ENCODE measurements at places on chromosomes 6 and 20. TPM values are rescaled to one million over a fixed set of nuclear protein-coding genes. Genes with fewer than 3 reads are reported as not detected.

GRCh38 chr20:35240083-35240810 is 13.8 kb downstream of the MMP24 start:
- DNase-seq, result no peak

The CTAGE9 gene
- not detected for total RNA-seq

DNA sequence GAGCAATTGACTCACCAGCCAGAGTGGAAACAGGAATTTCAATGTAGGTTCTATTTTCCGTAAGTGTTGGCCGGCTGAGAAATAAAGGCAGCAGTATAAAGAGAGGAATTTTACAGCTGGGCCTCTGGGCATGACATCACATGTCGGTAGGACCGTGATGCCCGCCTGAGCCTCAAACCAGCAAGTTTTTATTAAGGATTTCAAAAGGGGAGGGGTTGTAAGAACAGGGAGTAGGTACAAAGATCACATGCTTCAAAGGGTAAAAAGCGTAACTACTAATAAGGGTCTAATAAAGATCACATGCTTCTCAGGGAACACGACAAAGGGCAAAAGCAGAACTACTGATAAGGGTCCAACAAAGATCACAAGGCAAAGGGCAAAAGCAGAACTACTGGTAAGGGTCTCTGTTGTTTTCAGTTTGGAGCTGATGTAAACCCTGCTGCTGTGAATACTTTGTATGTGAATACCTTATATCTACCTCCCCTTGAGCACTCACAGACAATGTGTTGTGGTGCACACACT is 9.0 kb upstream of the TULP4 start:
- DNase-seq, result no peak

GRCh38 chr6:66189915-66190314 is 482.9 kb upstream of the EYS start:
- no peak for DNase-seq

GRCh38 chr20:6764619-6765018 is 2.9 kb upstream of the BMP2 start:
- no peak for DNase-seq

DNA sequence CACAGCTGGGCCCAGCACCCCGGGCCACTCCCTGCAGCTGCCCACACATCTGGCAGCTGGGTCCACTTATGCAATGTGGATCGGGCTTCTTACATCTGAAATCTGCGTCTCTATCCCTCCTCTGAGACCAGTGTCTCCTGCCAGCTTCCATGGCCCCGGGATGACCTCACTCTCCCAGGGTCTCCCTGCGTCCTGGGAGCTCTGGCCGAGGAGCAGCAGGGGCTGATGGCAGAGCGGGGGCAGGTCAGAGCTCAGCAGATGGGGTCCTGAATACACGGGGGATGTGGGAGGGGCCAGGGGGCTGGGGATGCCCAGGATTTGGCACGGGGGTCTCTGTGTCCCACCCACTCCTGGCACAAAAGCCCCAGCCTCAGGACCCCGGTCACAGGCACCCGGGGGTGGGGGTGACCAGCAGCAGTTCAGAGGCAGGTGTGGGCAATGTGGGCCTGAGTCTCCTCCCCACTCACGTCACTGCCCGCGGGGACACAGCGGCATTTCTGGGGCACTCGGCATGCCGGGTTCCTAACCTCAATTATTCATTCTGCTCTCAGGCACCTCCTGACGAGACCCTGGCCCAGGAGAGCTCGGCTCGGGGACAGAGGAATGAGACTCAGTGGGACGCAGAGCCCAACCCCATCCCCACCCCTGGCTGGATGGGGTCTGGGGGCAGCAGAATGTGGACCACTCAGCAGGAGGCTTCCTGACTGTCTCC is 16.4 kb downstream of the CHRNA4 start:
- no peak for DNase-seq

The GRIK2 gene
- 0.03 TPM for total RNA-seq

The TMEM244 gene
- total RNA-seq, result not detected

GRCh38 chr6:57216235-57217101 is 5.6 kb downstream of the RAB23 start:
- no peak for DNase-seq

DNA sequence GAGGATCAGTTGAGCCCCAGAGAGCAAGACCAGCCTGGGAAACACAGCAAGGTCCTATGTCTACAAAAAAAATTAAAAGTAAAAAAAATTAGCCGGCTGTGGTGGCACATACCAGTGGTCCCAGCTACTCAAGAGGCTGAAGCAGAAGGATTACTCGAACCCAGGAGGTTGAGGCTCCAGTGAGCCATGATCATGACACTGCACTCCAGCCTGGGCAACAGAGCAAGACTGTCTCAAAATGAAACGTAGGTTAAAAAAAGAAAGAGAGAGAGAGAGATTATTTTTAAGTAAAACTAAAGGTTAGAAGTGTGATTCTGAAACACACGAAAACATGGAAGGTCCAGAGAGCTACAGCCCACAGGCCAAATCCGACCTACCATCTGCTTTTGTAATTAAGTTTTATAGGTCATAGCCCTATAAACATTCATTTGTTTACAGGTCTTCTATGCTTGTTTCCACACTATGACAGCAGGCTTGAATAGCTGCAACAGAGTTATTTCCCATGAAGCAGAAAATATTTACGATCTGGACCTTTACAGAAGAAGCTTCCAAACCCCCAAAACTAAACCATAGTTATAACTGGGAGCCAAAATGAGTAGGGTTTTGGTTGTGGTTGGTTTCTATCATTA is 279.7 kb downstream of the GMDS start:
- no peak for DNase-seq

DNA sequence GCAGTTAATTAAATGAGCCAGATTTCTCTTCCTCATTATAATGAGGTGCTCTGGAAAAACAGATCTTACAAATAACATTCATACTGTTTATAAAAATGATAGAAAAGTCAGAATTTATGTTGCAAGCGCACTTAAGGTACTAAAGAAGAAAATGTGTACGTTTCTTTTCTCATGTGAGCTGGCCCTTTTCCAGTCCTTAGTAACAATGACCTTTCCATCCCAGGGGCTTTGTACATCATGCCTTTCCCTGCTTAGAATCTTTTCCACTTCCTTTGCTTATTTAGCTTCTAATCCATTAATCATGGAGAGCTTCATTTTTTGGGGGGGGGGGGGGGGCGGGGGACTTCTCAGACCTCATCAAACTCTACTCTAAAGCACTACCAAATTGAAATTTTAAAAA is 4.8 kb downstream of the FBXO5 start:
- DNase-seq, result no peak

DNA sequence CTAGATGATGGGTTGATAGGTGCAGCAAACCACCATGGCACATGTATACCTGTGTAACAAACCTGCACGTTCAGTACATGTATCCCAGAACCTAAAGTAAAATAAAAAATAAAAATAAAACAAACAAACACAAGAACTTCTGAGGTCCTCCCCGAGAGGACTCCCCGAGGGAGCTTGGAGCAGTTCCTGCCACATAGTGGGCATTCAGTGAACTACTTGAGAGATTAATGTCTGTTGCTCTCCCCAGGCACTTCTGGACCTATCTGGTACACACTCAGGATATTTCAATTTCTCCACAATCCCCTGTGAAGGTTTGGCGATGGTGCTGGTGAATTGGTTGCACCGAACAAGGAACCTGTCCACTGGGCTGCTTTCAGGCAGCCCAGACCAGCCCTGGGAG is 311.2 kb downstream of the ESR1 start:
- no peak for DNase-seq

- DNase-seq, result no peak
These were observed 195.6 kb downstream of the NFATC2 start for GRCh38 chr20:51346686-51347485.

DNA sequence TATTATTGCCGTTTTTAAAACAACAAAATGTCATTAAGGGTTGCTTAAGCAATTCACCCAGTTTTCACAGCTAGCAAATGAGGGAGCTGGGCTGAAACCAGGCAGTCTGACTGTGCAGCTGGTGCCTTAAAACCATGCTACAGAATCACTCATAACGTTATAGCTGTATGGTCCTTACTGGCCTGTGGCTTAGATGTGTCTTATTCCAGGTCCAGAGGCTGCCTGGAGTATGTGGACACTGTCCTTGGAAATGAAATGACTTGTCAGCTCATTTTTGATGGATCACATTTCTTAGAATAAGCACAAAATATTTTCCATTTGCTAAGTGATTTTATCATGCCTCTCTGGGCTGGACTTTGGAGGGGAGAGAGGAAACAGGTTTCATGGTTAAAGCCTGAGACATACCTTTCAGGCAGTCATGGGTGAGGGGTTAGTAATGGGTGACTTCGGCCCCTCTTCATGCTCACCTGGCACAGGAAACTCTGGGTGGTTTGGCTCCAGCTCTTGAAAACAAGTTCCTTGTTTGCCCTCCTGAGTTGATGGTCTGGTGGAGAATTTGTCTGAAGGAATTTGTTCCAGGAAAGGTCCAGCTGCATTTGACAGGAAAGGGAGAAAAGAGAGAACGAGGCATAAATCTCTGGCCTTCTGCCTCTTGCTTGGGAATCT is 823.2 kb downstream of the DHX35 start:
- DNase-seq, result no peak

- peak; percentile 37 for DNase-seq
These were observed 40.4 kb downstream of the TTI1 start for GRCh38 chr20:37992802-37993409.
